ENCODE measurements at places on chromosomes 1 and 21.

GRCh38 chr21:46051379-46051770 lies 46.5 kb upstream of the COL6A2 start:
- DNase-seq, result no peak

- no peak for DNase-seq
Measured at GRCh38 chr1:232473324-232473723, 156.6 kb downstream of the SIPA1L2 start.

- DNase-seq, result no peak
Measured at GRCh38 chr1:157597959-157598667, at the start of gene FCRL4. TSS of gene FCRL4 (minus strand) at chr1:157598085. CDS start at chr1:157597944, 141 bp downstream.

DNA sequence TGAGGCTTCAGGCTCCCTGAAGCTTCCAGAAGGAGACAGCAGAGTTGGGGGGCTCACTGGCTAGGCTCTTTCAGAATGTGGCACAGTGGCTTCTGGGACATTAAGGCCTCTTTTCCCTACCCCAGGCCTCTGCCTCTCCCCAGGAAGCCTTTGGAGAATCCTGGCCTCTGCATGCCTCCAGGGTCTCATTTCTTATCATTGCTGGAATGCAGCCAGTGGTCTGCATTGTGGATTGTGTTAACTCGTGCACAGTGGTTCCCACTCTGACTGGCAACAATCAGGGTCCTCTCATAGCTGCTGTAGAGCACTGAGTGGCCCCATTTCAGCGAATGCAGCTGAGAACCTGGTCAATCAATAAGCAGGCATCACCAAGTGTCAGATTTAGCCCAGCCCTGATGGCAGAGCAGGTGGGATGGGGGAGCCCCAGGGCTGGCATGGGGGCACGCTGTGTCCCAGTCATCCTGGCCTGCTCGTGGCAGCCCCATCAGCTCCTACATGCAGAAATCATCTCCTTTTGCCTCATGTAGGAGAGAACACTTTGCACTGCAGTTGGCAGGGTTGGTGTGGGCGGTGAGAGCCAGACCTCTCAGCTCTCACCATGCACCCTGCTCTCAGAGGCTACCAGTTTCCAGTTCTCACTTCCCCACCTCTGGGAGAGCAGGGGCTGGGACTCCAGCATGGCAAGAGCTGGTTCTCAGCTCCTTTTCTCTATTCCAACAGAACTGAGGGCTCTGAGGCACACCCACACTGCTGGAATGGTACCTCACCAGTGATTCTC lies 13.4 kb downstream of the ADORA1 start:
- no peak for DNase-seq

DNA sequence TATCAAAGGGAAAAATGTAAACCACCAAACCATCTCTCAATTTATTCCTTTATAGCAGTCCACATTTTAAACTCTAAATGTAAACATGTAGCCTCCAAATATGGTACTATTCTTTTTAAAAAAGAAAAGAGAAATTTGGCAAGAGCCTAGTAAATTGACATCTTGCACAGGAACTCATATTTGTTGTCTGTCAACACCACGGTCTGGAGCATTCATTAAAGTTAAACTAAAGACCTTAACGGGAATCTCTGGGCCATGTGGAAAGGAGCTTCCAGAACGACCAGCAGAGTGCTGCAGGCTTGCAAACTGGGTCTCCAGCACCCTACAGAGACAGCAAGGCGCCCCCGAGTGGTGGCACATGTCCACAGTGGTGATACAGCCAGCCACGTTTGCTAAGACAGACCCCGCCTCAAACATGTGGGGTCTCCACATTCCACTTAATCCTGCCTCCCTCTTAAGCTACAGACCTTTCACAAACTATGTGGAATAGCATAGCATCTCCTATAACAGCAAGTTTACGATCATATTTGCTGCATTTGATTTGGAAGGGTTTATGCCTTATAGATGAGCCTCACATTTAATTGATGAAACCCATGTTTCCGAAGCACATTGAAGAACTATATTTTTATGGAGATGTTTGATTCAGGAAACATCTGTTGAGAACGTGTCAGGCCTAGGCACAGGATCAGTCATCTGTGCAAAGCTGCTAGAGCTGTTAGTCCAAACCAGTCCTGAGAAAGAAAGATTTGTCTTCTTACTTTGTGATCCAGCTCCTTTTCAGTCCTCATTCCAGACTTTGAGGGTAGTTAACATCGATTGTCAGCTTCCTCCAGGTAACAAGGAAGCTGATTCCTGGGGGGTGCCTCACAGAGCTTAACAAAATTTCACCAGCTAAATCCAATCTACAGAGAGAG lies 96.4 kb upstream of the BACE2 start:
- DNase-seq, result no peak

- no peak for DNase-seq
Measured at GRCh38 chr1:174243451-174244000, 84.2 kb downstream of the RABGAP1L start.

DNA sequence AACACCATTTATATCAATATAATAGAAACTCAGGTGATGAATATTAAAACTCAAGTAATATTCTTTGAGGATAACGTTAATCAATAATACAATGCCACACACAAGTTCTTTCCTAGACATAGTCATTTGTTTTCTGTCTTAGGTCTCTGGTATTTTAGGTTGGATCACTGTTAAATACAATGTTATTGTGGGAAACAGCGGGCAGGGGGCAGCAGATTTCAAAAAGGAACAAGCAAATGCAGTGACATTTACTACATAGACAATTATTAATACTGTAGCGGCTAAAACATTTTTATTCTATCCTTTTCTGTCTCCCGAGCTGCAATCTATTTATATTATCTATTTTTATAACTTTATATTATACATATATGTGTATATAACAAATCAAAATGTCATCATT lies 186.4 kb upstream of the ZNHIT6 start:
- no peak for DNase-seq

- no peak for DNase-seq
Measured at GRCh38 chr1:211420389-211420788, 71.6 kb downstream of the RD3 start.

DNA sequence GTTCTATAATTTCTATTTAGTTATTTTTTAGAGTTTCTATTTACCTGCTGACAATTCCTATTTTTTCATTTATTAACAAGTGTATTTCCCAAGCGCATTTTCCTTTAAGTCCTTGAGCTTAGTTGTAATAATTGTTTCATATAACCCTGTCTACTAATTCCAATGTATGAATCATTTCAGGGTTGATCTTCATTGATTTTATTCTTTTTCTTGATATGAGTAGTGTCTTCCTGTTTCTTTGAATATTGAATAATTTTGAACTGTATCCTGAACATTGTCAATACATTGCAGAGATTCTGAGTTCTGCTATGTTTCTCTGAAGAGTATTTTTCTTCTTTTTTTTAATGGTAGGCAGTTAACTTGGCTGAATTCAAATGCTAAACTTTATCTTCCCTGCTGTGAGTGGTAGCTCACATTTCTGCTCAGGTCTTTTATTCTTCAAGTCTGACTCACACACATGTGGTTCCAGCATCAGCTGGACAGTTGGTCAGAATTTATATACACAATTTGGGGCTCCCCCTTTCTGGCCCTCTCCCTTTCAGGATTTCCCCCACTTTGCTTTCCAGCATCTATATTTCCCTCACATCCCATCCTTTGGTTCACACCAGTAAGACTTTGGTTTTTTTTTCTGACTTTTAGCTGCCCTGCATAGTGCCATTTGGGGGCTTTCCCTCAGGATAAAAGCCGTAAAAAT lies 54.4 kb upstream of the WDR26 start:
- DNase-seq, result no peak

DNA sequence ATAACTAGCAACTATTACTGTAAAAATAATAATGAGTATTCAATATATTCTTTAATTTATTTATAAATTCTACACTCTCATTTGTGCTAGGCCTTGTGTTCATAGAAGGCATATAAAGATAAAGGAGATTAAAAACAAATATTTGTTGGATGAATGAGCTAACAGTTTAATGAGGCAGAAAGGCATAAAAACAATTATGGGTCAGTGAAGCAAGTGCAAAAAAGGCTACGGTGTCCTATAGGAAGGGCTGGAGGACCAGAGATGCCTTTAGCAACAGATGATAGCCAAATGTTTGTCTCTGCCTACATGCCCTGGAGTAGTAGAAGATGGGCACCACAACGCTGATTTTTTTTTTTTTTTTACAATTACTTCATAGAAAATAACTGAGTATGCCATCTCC lies 45.7 kb downstream of the PTGS2 start:
- no peak for DNase-seq

GRCh38 chr1:243407284-243408018 lies 151.6 kb downstream of the SDCCAG8 start:
- DNase-seq, result no peak

GRCh38 chr1:54137534-54138061 lies 15.2 kb downstream of the CDCP2 start:
- DNase-seq, result no peak

DNA sequence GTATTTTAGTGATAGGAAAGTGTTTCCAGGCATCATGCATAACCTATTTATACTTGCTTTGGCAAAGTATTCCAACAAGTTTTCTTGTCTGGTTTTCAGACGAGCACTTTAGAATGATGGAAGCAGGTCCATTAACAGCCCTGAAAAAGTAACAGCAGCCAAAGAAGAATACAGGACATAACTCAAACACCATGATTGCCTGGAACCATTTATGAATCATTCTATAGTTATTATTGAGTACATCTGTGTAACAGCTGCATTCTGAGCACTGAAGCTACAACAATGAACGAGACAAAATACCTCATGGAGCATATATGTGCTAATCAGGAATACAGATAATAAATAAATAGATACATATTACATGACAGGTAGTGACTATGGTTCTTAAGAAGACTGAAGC lies 12.6 kb downstream of the IL10RB start:
- DNase-seq, result no peak

- no peak for DNase-seq
Measured at GRCh38 chr21:42669041-42669440, 15.6 kb downstream of the PDE9A start.

DNA sequence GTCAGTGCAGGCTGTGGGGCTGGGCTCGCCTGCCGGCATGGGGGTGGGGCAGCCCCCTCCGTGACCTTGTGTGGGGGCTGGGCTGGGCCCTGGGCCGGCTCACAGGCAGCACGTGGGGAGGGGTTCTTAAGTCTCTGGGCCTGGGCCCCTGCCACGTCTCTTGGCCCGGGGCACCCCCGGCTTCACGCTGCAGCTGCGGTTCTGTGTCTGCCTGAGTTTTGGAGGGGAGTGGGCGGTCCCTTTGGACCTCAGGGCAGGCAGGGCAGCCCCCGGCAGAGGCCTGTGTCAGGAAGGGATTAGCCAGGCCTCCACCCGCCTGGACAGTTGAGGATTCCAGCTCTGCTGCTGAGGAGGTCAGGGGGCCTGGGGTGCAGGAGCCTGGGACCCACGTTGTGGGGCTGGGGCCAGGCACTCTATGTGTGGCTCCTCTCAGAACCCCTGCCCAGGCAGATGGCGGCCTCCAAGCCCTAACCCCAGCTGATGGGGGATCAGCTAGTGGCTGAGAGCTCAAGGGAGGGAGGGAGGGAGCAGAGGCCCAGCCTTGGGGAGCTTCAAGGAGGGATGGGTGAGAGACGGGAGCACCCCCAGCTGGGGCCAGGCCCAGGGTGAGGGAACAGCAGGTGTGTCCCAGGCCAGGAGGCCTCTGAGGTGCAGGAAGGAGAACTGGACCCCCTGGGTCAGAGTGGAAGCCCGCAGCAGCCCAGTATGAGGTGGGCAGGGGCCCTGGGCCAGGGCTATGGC lies 1.8 kb upstream of the PLCH2 start:
- DNase-seq, result no peak

DNA sequence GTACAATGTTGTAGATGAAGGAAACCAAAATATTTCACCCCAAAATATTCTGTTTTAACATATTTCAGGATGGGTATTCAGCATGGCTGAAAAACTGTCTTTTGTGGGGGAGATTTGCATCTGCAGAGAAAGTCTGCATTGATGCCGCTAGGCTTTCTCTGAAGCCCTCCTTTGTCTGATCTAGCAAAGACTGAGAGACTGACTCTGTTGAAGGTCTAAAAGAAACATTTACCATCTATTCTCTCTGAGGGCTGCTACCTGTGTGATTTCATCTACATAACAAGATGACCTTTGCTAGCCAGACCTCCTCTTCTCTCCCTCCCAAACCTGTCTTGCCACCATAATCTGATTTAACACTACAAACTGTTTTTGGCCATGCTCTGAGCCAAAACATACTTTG lies 12.4 kb upstream of the MT1HL1 start:
- DNase-seq, result no peak

- DNase-seq, result no peak
Measured at GRCh38 chr1:112026016-112026415, 36.5 kb upstream of the KCND3 start.

- DNase-seq, result no peak
Measured at GRCh38 chr1:246032984-246033383, 474.1 kb downstream of the SMYD3 start.

GRCh38 chr1:8816831-8817411 lies 519 bp downstream of the RERE start:
- DNase-seq, result no peak

DNA sequence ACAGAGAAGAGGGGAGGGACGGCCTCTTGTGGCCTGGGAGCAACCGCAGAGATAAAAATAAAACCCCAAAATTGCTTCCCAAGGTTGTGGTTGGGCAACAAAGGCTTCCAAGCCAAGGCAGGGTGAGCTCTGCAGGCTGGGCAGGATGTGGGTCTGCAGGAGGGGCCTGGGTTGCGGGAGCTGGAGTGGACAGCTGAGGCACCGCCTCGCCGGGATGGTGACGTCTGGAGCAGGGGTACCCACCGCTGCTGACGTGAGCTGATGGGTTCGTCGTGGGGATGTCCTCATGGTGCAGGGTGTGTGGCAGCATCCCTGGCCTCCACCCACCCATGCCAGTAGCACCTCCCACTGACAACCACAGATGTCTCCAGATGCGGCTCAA lies 3.7 kb downstream of the AURKAIP1 start:
- no peak for DNase-seq

DNA sequence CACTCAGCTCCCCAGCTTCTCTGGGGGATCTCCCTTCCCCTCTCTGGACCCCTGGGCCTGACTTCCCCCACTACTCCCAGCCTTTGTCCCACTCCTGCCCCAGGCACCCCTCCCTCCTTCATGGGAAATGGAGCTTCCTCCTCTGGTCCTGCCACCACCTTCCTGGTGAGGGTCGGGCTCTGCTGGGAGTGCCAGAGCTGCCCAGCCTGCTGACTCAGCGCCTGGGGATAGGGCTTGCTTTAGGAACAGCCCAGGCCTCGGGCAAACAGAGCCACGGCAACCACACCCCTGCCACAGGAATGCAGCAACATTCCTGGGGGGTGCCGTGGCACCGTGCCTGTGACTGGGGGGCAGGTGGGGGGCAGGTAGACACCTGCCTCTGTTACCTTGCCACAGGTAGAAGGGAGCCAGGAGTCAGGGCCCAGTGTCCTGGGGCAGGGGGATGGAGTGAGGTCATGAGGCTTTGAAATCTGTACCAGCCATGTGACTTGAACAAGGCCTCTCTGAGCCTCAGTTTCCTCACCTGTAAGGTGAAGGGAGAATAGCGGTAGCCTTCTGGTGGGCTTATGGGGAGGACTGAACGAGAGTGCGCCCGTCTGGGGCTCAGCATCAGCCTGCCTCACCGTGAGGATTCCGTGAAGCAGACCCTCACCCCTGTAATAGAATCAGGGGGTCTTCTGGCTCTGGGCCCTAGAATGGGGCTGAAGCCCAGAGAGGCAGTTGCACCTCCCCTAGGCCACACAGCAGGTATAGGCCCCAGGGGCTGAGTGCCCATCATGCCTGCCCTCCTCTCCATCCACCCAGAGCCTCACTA lies 17.8 kb upstream of the EPHA2 start:
- DNase-seq, result no peak

GRCh38 chr1:172893146-172893841 lies 157.4 kb downstream of the TNFSF18 start:
- DNase-seq, result no peak

All from GOT3 (cell line).